ENCODE measurements at places on chromosomes 12 and 14.

DNA sequence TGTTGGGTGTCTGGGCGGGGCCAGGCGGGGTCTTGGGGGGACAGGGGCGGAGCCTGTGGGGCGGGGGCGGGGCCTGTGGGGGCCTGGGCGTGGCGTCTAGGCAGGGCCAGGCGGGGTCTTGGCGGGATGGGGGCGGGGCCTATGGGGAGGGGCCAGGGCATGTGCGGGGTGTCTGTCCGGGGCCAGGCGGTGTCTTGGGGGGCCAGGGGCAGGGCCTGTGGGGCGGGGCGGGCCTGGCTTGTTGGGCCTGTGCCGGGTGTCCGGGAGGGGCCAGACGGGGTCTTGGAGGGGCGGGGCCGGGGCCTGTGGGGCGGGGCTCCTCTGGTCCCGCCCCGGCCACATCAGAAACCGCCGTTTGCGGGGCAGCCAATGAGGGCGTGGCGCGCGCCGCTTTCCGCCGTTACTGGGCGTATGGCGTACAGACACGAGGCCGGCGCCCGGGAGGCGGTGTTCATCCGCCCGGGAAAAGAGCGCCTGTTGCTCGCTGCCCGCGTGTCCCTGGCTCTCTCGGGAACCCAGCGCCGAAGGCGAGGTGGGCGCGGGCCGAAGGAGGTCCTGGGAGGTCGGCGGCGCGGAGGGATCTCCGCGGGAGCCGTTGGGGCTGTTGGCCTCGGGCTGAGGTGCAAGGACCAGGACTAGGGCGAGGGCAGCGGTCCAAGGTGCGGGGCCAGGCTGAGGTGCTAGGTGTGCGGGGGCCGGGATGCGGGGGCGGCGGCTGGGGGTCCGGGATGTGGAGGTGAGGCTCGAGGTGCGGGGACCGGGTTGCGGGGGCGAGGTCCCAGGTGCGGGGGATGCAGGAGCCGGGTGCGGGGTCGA, at the start of gene PIWIL1:
TSS of gene PIWIL1 (plus strand) at position 400 of the 816 bp plus-strand sequence. CDS start 4,705 bp downstream, outside the sequence.
- peak; percentile 60 for DNase-seq

- DNase-seq: no peak
Observed at GRCh38 chr12:131499864-131500190, 211.1 kb upstream of the SFSWAP start.

DNA sequence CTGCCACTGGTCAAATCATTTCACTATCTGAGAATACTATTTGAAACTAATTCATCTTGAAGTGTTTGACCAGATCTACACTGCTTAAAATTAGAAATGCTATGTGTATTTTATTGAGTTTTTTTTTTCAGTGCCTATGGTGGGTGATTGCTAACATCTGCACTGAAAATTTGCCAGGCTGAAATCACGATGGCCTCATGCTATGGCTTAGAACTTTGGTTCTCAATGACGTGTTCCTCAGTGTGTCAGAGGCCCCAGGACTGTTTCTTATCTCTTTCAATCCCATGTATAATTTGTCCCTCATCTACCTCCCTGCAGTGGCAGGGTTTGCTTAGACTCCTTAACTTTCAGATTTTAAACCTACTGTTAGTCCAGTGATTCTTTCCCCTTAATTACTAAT, 36.2 kb upstream of the NKX2-8 start:
- DNase-seq: no peak

DNA sequence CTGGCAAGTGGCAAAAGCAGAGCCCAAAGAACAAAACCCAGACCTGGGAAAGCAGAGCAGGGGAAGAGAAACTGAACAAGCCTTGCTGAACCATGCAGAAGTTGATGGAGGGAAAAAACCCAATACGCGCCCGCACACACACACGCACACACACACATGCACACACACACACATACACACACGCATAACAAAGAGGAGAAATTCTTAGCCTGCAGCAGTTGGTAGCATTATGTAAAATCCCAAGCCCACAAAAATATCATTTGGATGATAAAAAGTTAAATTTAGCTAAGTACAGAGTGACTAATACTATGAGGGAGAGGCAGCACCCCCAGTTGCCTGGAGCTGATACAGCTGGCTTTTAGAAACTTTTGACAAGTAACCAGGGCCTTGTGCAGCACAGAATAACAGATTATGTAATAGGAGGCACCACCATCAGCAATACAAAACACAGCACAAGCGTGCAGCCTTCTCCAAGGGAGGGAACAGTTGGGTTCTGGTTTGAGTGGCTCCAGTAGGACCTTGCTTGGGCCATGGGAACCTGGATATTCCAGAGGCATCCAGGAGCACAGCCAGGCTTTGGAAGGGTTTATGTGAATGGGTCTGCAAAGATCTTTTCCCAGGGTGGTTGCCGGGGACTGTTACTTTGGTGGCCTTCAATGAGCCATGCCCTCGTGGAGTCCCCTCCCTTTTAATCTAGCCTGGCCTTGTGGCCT, 35.3 kb downstream of the PITPNM2 start:
- DNase-seq: peak; percentile 85

DNA sequence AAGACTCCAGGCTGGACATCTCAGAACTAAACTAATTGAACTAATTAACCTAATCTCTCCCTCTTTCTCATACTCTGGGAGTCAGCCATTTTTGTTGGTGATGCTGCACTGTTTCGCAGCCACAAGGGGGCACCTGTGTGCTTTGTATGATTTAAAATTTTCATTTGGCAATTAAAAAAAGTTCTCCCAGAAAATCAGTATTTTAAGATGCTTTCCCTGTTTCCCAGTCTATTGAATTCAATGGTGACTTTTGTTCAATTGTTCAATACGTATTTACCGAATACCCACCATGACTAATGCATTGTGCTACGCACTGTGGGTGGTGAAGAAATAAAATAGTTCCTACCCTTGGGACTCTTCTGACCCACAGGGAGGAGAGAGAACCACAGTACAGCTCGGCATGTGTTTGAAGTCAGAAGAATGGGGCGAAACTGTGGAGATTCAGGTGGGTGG, 63.7 kb downstream of the ZNF664 start:
- peak; percentile 72 for DNase-seq

- DNase-seq: no peak
Observed at GRCh38 chr12:53729644-53730043, 2.4 kb upstream of the CALCOCO1 start.

DNA sequence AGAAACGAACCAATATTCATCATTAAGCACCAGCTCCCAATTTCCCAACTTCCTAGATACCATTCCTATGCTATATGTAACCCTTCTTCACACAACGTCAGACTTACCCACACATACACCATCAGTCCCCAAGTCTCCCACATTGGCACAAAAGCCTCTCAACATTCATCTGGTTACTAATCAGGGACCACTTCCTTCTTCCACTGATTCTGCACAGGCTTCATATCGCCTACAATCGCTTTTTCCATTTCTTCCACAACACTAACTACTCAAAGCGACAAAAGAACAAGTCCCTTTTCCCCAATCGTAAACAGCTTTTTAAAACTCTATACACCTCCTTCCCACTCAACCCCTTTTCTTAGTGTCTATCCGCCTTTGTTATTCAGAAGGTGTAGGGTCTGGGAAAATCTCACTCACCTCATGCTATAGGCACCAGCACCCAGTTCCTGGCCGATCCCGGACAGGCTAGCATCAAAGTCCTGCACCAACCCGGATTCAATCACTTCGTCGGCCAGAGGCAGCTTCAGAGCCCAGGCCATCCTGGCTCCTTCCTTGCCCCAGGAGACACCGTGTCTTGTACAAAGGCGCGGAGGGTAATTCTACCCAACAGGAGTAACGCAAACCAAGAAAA, 936 bp downstream of the TFCP2 start:
- no peak for DNase-seq

- DNase-seq: no peak
Observed at GRCh38 chr14:38873941-38874612, 229.0 kb downstream of the SEC23A start.

GRCh38 chr14:84336433-84336832, 1193.5 kb upstream of the FLRT2 start:
- DNase-seq: no peak

- DNase-seq: no peak
Observed at GRCh38 chr14:32352631-32353030, 23.5 kb downstream of the AKAP6 start.

DNA sequence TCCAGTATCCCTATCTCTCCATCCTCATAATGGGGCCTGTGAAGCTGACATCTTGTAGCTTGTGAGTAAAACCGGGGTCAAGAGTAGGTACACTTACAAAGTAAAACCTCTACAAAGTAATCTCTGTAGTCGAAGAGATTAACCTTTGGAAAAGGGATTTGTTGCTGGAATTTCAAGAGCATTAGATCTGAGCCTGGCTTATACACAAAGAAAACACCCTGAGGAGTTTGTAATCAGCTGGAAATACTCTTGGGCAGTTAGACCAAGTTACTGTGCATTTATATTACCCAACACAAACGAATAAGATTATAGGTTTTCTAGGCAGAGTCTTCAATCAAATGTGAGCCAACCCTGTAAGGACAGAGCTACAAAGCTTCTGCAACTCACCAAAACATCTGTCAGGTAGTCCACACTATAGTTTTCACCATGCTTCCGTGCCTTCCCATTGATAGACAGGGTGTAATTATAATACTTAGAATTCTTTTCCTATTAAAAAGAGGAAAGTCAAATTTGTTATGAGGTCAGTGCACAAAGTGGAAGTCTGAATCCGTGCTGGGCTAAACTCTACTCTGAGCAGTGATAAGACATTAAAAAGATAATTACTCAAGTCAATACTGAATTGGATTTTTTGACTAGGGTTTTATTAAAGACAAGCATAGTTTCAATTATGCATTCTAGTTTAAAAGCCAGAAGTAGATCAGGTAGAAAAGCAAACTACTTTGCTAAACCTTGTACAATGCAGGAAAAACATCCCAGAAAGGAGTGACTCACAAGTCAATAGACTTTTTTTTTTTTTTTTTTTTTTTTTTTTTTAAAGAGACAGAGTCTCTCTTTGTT, 14.6 kb downstream of the GNS start:
- DNase-seq: no peak

GRCh38 chr14:74261288-74261687, 22.0 kb downstream of the VSX2 start:
- DNase-seq: no peak

DNA sequence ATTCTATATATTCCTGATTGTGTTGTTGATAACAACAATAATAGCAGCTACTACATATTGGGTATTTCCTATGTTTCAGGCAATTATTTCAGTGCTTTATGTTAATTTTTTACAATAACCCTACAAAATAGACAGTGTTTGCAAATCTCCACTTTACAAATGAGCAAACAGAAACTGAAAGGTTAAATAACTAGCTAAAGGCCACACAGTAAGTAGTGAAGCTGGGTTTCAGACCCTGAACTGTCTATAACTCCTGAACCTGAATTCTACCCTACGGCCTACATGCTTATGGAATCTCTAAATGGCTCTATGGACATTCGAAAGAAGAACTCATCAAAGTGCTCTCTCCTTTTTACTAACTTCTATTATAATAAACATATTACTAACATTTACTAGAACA, 19.7 kb upstream of the NUDT4 start:
- DNase-seq: no peak

DNA sequence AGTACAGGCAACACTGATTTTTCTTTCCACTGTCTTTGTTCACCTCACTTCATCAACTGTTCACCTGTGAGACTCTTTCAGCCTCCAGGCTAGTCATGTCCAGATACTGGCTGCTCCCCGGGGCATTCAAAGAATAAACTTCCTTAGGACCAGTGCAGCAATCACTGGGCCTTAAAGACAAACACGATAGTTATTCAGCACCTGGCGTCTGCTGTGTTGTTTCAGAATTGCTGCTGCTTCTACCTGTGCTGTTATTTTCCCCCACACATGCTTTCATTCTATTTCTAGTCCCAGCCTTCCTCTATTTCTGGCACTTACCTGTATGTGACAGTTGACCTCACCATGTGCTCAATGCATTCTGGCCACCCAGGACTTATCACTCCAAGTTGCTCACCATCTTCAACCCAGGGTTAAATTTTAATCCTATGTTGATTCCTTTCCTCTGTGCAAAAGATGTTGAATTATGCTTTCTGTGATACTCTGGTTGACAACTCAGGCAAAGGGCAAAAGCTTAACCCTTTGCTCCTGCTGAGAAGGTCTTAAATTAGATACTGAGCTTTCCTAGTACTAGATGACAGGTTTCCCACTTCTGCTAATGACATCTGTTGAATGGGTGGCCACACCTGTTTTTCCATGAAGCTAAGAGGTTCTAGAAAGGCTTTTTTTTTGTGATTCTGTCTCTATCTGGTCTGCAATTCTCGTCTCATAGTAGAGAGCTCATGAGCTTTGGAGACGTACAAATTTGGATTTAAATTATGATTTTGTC, 41.4 kb downstream of the PTPRQ start:
- DNase-seq: no peak

DNA sequence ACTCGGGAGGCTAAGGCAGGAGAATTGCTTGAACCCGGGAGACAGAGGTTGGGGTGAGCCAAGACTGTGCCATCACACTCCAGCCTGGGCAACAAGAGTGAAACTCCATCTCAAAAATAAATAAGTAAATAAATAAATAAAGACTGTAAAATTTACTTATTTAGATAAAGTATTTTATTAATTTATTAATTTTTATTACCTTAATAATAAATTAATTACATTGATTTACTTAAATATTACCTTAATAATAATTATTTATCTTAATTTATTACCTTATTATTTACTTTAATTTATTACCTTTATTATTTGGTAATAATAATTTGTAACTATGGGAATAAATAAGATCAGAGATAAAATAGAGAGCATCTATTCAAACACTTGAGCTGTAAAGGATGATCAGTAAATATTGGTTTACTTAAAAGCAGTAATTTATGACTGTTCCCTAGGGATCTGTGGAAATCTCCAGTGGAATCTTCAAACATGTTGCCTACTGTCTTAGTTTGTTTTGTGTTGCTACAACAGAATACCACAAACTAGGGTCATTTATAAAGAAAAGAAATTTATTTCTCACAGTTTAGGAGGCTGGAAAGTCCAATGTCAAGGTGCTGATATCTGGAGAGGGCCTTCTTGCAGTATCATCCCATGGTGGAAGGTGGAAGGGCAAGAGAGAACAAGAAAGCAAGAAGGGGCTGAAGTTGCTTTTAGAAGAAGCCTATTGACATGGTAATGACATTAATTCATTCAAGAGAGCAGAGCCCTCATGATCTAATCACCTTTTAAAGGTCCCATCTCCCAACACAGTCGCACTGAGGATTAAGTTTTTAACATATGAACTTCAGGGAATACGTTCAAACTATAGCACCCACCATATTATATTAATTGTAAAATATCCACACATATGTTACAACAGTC, 37.1 kb downstream of the SOCS2 start:
- DNase-seq: no peak

GRCh38 chr12:42704810-42705401, 115.4 kb upstream of the PRICKLE1 start:
- no peak for DNase-seq

DNA sequence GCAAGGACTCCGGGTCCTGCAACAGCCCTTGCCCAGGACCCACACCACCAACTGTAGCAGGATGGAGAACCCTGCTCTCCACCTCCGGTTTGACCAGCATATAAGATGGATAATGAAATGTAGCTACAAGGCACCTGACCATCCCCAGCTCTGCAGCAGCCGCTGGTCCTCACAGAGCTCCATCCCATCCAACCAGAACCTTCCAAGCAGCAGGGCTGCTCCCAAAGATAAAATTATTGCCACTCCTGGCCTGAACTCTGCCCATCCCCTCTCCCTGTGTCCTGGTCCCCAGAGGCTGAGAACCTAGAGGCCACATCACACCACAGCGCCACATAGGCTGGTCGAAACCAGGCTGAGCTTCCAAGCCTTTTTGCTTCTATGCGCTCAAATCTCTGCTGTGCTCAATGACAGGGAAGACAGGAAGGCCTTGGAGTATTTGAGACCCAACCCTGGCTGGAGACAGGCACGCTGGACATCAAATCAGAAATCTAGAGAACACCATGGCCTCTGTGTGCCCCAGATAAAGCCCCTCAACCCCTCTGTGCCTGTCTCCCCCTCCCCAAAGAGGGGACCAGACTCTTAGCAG, 4.2 kb downstream of the CDK2AP1 start:
- DNase-seq: no peak

- no peak for DNase-seq
Observed at GRCh38 chr12:31574803-31575575, 15.9 kb downstream of the DENND5B start.

All from right cardiac atrium (tissue), 5 donors.